ENCODE measurements at places on chromosomes 11 and 22.

DNA sequence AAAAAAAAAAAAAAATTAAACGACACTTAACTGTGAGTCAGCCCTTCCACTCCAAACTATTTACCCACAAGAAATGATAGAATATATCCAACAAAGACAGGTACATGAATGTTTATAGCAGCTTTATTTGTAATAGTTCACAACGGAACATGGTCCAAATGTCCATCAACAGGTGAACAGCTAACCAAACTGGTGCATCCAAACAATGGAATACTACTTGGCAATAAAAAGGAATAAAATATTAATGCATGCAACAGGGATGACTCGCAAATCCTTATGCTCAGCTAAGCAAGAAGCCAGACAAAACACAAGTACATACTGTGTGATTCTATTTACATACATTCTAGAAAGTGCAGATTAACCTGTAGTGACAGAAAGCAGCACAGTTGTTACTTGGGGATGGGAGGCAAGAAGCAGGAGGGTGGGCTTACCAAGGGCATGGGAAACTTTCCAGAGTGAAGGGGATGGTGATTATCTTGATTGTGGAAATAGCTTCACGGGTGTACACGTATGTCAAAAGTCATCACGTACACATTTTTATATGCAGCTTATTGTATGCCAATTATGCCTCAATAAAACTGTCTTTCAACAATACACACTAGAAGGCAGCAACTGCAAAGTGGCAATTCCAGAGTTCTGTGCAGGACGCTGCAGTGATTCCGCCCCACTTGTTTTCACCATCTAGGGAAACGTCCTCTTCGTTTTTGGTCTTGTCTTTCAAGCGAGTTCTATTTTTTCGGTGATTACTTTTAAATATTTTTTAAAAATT, 6.7 kb upstream of the SF1 start:
- DNase-seq: no peak

GRCh38 chr11:130435671-130436070, 7.3 kb upstream of the ADAMTS8 start:
- no peak for DNase-seq

DNA sequence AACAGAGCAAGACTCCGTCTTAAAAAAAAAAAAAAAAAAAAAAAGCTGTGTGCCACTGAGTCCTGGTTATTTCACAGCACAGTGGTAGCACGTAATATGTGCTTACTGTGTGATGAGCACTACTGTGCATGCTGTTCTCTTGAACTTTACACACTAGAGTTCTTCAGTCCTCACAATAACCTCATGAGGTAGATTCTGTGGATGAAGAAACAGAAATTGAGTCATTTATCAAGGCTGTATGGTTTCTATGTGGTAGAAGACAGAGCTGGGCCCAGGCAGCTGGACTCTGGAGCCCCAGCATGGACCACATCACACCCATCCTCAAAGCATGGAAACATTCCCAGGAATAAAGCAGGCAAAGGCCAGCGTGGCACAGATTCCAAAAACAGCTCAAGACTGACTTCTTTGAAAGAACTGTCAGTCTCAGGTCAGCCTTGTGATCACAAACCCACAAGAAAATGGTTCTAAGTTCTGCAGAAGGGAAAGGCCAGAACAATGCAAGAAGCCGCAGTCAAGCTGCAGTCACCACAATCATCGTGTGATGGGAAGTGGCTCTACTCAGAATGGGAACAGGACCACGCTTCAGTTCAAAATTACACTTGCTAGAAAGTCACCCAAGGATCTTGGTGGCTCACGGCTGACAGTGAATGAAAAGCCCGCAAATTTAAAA, 49.5 kb downstream of the MICAL3 start:
- DNase-seq: no peak

DNA sequence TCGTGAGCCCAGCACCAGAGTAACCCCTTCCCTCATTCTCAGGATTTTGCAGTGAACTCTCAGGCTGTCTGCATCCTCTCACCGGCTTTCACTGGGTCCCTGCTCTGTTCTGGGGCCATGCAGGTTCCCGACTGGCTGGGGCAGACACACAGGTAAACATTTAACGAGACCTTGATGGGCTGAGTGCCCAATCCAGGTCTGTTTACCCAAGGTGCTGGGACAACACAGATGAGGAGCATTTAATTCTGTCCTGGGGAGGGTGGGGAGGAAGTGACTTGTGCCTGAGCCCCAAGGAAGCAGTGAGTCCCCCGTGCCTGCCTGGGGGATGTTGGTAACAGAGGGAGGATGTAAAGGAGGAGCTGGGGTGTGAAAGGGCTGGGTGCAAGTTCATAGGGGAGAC, 4.4 kb downstream of the BIK start:
- DNase-seq: no peak

- DNase-seq: peak; percentile 17
Observed at GRCh38 chr11:78666675-78667160, 92.1 kb upstream of the NARS2 start.

- no peak for DNase-seq
Observed at GRCh38 chr11:82546661-82547557, 186.8 kb downstream of the FAM181B start.

- DNase-seq: no peak
Observed at GRCh38 chr22:37897807-37898206, 8.3 kb upstream of the MICALL1 start.

GRCh38 chr11:35114906-35115687, 23.9 kb upstream of the CD44 start:
- DNase-seq: no peak

- DNase-seq: no peak
Observed at GRCh38 chr22:26587991-26588613, 1.8 kb downstream of the TPST2 start.
